H1 (cell line): ENCODE measurements at places on chromosomes 7 and 10.

DNA sequence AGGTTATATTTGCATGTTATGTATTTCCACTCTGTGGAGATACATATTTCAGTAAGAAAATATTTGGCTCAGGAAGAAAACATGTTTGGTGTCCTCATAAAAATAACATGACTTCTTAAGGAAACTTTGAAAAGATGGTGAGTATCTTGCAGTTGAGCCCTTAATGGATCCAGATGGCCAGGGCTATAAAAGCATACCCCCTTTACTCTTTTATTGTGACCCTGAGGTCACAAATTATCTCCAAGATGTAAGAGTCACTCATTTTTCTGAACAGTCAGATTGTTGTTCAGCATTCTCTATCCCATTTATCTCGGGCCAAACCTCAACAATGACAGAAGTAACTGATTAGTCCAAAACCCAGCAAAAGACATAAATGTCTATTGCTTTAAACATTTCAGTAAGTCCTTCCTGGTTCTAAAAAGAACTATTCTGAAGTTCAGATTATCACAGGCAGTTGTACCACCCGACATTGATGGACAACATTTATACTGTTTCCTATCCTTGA is 539.4 kb downstream of the PARD3 start:
- DNase-seq = no peak

DNA sequence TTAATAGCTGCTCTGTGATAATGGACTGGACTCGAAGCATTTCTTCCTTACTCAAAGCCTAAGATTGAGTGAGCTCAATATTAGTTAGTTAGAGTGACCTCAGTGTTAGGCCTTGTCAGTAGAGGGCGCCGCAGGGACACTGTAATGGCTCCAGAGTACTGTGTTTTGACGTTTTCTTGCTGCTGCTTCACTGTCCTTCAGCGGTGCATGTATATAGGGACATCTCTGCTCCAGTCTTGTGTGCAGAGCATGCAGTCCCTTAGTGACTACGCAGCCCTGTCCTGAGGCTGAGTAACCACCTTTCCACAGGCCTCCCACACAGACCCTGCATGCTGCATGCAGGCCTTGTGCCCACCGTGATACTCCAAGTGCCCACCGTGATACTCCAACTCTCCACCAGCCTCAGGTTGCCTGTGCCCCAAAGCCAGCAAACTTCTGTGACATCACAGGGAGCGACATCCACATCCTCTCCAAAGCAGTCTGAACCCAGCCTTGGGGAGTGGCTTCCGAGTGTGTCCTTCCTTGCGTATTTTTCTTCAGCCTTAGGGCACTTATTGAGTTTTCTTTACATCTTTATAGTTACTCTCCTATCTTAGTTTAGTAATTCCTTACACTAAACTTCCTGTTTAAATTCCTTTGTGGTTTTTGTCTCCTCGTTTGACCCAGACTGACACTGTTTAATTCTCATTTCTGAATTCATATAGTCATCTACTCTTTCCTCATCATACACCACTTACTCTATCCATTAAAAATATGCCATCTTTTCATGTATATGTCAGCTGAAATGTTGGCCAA is 118.2 kb downstream of the JAZF1 start:
- no peak for DNase-seq

- no peak for DNase-seq
Observed at GRCh38 chr10:43890124-43890523, 241.4 kb upstream of the ZNF32 start.

- DNase-seq = no peak
Observed at GRCh38 chr7:149564340-149565095, 66.9 kb upstream of the ZNF746 start.

DNA sequence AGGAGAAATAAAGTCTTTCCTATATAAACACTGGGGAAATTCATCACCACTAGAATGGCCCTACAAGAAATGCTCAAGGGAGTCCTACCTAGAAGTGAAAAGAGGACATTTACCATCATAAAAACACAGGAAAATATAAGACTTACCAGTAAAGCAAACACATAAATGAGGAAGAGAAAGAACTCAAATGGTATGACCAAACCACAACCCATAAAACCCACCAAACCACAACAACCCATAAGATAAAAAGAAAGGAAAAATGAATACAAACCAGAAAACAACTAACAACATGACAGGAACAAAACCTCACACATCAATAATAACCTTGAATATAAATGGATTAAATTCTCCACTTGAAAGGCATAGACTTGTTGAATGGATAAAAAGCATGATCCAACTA is 71.9 kb upstream of the DIP2C start:
- no peak for DNase-seq

GRCh38 chr7:156080596-156080995 is 268.3 kb upstream of the SHH start:
- DNase-seq = no peak
